Uterus (tissue), 4 donors: ENCODE measurements at places on chromosomes 3 and 15. TPM values are rescaled to one million over a fixed set of nuclear protein-coding genes. Genes with fewer than 3 reads are reported as not detected.

GRCh38 chr3:145864336-145864735 lies 296.6 kb downstream of the PLOD2 start:
- no peak for DNase-seq

THSD4 gene
- 144 TPM for total RNA-seq

CFAP100 gene
- not detected for total RNA-seq

GRCh38 chr3:187808527-187808895 lies 63.2 kb upstream of the BCL6 start:
- DNase-seq: no peak

DNA sequence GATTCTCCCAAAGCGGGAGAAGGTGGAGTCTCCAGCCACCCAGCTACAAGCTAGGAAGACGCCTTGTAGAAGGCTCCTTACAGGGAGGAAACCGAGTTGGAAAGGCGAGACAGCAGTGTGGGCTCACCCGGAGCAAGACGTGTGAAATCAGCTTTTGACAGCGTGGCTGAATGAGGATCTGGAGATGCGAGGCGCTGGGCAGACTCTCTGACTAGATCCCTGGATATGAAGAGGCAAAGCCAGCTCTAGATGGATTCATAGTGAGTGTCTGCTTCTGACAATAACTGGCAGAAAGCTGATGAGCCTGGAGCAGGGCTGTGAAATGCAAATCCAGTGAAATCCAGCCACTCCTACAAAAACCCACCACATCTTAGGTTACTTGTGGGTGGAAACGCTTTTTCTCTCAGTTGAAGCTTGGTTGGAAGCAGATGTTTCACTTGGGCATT lies 41.0 kb downstream of the GOLGA6A start:
- DNase-seq: no peak

GRCh38 chr15:31774045-31774444 lies 256.3 kb upstream of the CHRNA7 start:
- no peak for DNase-seq

- DNase-seq: no peak
These were observed 1.9 kb downstream of the FSD2 start for GRCh38 chr15:82803793-82804574.

- no peak for DNase-seq
These were observed 3.2 kb downstream of the SEMA6D start for GRCh38 chr15:47720555-47720954.

GRCh38 chr3:23004971-23005370 lies 198.2 kb upstream of the UBE2E2 start:
- DNase-seq: no peak

DNA sequence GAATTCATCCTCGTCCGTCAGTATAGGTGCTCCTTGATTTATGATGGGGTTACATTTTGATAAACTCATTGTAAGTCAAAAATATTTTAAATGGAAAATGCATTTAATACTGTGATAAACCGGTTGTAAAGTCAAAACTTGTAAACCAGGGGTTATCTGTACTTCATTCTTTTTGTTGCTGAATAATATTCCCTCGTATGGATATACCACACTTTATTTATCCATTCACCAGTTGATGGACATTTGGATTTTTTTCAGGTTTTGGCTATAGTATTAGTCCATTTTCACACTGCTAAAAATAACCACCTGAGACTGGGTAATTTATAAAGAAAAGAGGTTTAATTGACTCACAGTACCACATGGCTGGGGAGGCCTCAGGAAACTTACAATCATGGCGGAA lies 47.7 kb downstream of the NFKBIZ start:
- DNase-seq: no peak

MITF gene
- total RNA-seq: 65.3 TPM

GRCh38 chr15:45855907-45856579 lies 221.2 kb downstream of the SQOR start:
- DNase-seq: no peak

DNA sequence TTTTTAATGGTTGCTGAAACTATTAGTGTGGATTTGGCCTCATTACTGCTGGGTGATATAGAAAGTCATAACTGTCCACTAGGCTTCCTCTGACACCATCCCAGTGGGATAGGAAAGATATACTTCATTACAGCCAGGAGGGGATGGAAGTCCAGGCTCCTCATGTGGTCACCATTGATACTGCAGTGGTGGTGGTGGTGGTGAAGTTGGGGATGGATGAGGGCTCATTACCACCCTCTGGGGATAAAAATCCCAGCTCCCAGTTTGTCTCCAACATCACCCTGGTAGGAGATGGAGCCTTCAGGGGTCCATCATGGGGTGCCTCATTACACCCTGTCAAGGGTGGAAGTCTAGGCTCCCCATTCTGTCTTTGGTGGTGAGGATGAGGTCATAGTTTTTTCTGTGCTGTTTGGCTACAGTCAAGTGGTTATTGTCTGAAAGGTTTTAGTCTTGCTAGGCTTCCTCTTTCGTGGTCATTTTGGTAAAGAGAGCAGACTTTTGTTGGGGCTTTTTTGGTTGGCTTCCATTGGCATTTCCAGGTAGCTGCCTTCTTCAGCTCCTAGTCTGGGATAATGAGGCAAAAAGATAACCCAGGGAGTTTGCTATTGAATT lies 30.1 kb upstream of the FILIP1L start:
- DNase-seq: no peak

DNA sequence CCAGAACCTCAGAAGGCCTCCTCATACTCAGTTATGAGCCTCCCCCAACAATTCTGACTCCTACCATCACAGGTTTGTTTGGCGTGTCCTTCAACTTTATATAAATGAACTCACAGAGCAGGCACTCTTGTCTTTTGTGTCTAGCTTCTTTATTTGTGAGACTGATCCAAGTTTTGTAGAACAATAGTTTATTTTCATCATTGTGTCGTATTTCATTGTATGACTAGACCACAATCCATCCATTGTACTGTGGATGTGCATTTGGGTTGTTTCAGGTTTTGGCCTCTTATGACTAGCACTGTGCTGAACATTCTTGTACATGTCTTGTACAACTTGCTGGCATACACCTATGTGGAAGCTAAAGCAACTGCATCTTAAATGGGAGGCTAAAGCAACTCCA lies 292.8 kb upstream of the LYSMD4 start:
- DNase-seq: no peak

DNA sequence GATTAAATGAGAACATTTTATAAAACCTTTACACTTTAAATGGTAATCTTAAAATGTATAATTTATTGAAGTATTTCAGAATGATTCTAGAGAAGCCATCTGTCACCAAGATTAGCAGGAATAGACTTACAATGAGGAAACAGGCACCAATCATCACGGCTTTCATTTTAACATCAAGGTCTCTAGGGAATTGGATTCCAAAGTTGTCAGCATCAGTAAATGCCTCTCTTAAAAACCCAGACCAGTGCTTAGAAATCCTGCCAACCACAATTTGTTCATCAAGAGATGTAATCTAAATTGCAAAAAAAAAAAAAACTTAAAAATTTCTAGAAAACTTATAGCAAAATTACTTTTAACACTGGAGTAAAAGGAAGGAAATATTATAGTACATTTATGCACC lies 20.3 kb downstream of the PLSCR2 start:
- no peak for DNase-seq

SLC35G2 gene
- total RNA-seq: 9.1 TPM

DNA sequence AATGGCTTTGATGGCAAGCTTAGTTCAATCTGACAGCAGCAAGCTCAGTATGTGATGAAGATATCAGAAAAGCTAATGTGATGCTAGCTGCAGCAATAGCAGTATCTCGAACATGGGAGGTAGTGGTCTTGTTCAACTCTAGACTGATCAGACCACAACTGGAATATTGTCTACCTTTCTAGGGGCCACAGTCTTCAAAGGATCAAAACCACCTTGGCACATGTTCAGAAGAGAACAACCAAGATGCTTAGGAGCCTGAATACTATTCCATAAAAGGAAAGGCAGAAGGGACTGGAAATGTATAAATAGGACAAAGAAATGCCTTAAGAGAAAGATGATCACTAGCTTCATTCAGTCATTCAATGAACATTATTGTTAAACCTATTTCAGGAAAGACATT lies 2.3 kb downstream of the C3orf70 start:
- DNase-seq: no peak

DNA sequence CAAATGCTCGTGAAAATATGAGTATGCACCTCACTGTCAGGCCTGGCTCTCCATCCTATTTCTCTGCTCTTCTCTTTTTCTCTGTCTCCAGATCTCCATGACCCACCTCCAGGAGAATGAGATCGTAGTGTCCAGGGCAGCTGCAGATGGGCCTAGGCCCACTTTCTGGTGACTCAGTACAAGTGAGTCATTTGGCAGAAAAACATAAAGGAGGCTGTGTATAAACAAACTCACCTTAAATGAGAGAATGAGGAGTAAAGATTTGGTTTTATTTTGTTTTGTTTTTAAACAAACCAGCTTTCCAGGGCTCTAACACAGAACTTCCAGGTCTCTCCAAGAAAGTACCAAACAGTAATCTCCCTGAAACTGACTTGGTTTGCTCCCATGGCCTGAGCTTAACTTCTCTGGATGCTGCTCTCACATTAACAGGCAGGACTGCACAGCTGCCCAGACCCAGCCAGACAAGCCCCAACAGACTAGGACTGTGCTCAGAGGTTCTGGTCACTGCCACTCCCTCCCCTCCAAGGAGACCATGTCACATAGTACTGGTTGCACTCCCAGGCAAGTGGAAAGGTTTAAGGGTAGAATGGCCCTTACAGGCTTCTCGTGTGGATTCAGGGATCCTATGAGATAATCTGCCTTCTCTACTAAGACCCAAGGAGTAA lies 1.5 kb upstream of the HEG1 start:
- DNase-seq: peak; percentile 50

- DNase-seq: no peak
These were observed 44.8 kb downstream of the FGD5 start for GRCh38 chr3:14863333-14864100.

GRCh38 chr3:54665016-54665600 lies 262.8 kb downstream of the LRTM1 start:
- no peak for DNase-seq

PLSCR2 gene
- not detected for total RNA-seq
